ENCODE measurements at places on chromosomes 1 and 21. TPM values are rescaled to one million over a fixed set of nuclear protein-coding genes. Genes with fewer than 3 reads are reported as not detected.

GRCh38 chr21:44949779-44950198 lies 10.0 kb downstream of the SLX9 start:
- DNase-seq: peak; percentile 88

DNA sequence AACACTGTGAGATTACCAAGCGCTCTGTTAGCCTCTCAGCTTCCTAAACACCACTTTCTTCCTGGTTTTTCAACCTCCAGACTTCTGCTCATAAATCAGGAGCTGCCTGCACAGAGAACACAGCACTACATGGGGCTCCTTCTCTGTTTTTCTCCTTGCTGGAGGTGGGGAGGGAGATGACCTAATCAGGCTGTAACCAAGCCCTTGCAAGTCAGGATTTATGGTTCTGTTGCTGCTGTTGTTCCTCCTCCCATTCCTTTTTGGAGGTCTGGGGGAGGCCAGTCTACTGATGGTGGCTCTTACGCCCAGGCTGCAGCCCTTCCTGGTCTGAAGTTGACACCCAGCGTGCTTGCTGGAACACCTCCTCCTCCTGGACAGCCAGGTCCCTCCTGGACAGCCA lies 80.9 kb upstream of the AJAP1 start:
- no peak for DNase-seq

DNA sequence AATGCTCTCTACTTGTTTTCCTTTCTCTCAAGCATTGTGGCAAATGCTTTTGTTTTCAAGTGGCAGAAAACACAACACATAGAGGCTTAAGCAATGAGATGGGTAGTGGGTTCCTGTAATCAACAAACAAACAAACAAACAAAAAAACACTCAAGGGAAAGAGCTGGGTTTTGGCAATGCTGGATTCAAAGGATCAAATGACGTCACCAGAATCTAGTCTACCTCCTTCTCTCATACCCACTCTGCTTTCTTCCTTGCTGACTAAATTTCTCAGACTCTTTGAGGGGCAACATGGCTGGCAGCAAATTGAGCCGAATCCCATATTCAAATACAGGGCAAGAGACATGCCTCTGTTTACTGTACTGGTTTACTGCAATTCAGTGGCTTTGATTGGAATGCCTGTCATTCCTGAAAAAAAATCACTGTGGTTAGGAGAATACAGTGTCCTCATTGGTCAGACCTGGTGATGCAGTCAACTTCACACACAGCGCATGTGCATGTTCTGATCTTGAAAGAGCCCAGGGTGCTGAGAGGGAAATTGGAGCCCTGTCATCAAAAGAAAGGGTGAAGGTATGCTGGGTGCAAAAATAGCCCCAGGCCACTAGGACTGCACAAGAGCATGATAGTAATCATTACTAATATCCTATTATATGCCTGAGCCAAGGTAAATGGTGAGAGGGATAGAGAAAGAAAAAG lies 356.2 kb downstream of the KCTD3 start:
- no peak for DNase-seq

SIPA1L2 gene
- 35.9 TPM for total RNA-seq

ADGRL4 gene
- 21.2 TPM for total RNA-seq

- no peak for DNase-seq
Observed at GRCh38 chr1:24696041-24696755, 49.0 kb upstream of the CLIC4 start.

DNA sequence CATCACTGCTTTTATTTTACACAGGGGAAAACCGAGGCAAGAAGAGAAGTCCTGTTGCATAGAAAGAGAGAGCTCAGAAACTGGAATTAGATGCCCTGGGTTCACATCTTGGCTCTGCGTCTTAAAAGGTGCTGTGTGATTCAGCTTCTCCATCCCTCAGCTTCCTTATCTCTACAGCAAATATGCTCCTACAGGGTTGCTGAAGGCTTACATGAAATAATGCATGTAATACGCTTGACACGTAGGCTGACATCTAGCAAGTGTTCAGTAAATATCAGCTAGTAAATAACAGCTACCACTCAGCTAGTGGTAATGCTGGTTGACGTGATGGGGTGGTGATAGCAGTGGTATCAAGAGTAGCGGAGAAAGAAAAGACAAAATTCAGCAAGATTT lies 77.1 kb upstream of the CD55 start:
- no peak for DNase-seq

DNA sequence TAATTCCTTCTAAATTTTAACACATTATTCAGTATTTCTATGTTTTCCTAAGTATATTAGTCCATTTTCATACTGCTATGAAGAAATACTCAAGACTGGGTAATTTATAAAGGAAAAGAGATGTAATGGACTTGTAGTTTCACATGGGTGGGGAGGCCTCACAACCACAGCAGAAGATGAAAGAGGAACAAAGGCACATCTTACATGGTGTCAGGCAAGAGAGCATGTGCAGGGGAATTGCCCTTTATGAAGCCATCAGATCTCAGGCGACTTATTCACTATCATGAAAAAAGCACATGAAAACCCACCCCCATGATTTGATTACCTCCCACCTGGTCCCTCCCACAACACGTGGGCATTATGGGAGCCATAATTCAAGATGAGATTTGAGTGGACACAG lies 15.6 kb downstream of the GBP5 start:
- DNase-seq: no peak

- DNase-seq: no peak
Observed at GRCh38 chr1:67352211-67352610, 44.5 kb downstream of the IL12RB2 start.

OR2T6 gene
- not detected for total RNA-seq

SH2D1B gene
- total RNA-seq: 0.33 TPM

DNA sequence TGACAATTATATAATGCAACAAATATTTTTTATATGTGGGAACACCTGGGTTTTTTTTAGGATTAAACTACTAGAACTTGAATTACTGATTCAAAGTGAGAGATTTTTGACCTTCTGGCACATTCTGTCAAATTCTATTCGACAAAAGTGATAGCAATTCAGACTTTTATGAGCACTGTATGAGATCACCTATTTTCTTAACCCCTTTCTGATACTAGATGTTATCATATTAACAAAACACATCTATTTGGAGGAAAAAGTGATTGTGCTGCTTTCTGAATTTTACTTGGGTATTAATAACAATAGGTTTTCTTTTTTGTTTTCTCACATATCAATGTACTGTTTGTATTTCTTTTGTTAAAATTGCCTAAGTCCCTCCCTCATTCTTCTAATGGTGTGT lies 174.9 kb upstream of the GREM2 start:
- no peak for DNase-seq

DNA sequence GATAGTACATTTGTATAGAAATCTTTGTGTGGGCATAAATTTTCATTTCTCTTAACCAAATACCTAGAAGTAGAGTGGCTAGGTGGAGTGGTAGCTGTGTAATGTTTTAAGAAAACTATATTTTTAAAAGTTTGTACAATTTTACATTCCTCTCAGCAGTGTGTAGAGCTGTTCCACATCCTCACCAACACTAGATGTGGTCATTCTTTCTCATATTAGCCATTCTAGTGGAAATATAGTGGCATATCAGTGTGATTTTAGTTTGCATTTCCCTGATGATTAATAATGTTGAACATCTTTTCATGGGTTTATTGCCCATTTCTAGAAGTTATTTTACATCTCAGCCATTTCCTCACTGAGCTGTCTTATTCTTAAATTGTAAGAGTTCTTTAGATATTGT lies 65.5 kb downstream of the ITSN1 start:
- DNase-seq: no peak

S100A9 gene
- total RNA-seq: 208 TPM

AADACL4 gene
- not detected for total RNA-seq

NUAK2 gene
- 0.98 TPM for total RNA-seq

DNA sequence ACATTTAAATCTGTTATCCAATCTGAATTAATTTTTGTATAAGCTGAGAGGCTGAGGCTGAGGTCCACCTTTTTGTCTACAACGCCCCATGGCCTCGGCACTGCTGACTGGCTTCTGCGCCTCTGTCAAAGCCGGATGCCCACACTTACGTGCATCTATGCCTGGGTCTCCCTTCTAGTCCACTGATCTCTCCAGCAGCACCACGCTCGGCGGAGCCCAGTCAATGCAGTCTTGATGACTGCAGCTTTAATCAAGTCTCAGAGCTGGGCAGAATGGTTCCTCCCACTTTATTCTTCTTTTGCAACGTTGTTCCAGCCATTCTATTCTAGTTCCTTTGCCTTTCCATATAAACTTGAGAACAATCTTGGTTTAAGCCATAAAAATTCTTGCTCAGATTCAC lies 9.4 kb downstream of the PRDM15 start:
- no peak for DNase-seq

DNA sequence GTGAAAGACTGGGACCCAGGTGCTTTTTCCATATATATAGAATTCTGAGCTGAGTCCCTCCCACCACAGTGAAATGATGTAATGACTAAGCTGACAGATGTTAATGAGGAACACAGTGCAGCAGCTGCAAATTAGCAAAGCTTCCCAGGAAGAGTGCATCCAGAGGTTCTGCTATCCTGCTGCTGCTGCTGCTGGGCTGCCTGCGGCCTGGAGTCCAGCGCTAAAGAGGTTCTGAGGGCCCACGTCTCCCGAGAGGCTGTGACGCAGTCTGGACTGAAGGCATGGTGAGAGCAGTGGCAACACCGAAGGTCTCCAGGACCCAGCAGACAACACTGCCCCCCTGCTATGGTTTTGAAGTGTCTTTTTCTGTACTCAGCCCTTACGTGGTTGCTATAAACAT lies 63.9 kb downstream of the URB2 start:
- no peak for DNase-seq

- no peak for DNase-seq
Observed at GRCh38 chr1:230167419-230167852, 100.4 kb downstream of the GALNT2 start.

DNA sequence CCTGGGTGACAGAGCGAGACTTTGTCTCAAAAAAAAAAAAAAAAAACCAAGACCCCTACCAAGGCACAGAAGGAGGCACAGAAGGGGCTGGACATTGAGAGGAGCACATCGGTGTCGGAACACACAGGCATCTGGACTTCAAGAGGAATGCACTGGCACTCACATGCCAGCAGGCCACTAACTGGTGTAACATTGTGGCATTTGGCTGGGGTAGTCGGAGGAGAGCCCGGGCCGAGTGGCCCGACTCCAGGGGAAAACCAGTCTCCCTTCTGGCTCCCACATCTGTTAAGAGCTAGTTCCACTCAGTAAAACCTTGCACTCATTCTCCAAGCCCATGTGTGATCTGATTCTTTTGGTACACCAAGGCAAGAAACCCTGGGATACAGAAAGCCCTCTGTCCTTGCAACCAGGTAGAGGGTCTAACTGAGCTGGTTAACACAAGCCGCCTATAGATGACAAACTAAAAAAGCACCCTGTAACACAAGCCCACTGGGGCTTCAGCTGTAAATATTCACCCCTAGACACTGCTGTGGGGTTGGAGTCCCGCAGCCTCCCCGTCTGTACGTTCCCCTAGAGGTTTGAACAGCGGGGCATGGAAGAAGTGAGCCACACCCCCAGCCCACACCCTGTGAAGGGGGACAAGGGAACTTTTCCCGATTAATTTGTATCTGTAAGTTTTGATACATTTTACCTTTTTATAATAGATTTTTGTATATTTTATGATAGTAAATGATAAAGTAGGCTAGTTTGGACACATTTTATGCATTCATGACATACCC lies 17.2 kb upstream of the AKIRIN1 start:
- DNase-seq: no peak

GRCh38 chr1:10795276-10796021 lies 997 bp downstream of the CASZ1 start:
- no peak for DNase-seq

KCNE2 gene
- 0.66 TPM for total RNA-seq

DNA sequence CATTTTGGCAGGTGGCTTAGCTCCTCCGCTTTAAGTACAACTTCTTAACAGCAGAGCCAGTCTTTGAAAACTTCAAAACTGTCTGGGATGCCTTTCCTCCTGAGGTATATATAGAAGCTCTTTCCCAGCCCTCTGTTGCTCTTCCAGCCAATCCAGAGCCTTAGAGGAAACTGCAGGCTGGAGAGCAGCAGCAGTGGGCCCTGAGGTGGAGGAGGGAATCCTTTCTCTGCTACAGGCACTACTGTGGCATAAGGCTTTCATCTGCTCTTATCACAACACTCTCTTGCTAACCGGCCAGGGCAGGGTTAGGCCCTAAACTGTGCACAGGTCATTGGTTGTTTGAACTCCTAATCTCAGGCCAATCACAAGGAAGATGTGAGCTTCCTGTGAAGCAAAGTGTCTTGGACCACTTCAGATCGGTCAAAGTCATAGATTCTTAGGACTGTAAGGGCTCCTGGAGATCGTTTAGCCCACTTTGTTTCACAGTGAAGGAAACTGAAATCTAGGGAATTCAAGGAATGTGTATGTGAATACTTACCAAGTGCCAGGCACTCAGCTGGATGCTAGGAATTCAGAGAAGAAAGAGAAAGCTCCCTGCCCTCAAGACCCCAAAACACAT lies at the start of gene RGS5:
TSS of gene RGS5 (minus strand) at position 84 of the 619 bp plus-strand sequence. CDS start at position 3, 81 bp downstream.
- no peak for DNase-seq

DNA sequence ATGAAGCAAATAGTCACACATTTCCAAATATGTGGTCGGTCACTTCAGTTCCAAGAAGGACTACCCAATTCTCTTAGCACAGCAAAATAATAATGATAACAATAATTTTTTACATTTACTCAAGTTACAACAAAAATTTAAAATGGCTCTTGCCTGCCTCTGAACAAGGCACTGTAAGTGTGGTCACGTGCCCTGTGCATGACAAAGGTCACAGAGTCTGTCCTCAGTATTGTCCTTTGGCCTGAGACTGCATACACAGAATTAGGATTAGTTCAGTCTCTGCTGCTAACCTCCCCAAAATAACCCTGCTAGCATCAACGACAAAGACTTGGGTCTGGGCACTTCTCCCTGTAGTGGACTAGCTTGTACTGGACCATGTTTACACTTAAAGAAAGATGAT lies 297.1 kb upstream of the DUSP10 start:
- DNase-seq: no peak

RAB25 gene
- 68.6 TPM for total RNA-seq

GRCh38 chr1:204162494-204163074 lies 3.6 kb downstream of the REN start:
- DNase-seq: peak; percentile 90

DNA sequence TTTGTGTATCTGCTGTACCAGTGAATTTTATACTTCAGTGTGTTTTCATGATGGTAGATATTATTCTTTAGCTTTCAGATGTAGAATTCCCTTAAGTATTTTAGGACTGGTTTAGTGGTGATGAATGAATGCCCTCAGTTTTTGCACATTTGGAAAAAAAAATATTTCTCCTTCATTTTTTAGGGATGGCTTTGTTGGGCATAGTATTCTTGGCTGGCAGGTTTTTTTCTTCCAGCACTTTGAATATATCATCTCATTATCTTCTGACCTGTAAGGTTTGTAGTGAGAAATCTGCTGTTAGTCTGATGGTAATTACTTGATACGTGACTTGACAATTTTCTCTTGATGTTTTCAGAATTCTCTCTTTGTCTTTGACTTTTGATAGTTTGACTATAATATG lies 66.8 kb downstream of the XPR1 start:
- DNase-seq: no peak

DNA sequence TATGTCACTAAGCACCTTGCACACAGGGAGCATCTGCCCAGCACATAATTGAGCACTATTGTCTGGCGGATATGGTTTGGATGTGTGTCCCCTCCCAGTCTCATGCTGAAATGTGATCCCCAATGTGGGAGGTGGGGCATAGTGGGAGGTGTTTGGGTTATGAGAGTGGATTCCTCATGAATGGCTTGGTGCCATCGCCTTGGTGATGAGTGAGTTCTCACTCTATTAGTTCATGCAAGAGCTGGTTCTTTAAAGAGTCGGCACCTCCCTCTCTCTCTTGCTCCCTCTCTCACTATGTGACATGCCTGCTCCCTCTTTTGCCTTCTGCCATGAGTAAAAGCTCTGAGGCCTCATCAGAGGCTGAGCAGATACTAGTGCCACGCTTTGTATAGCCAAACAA lies 9.5 kb downstream of the CTSK start:
- no peak for DNase-seq

PODN gene
- 55.1 TPM for total RNA-seq

GRCh38 chr1:14259191-14259757 lies 339.2 kb upstream of the KAZN start:
- peak; percentile 61 for DNase-seq
